GM20000 (cell line): ENCODE measurements at places on chromosomes 4 and X.

GRCh38 chr4:69977582-69977981 is 12.1 kb upstream of the CSN2 start:
- no peak for DNase-seq

DNA sequence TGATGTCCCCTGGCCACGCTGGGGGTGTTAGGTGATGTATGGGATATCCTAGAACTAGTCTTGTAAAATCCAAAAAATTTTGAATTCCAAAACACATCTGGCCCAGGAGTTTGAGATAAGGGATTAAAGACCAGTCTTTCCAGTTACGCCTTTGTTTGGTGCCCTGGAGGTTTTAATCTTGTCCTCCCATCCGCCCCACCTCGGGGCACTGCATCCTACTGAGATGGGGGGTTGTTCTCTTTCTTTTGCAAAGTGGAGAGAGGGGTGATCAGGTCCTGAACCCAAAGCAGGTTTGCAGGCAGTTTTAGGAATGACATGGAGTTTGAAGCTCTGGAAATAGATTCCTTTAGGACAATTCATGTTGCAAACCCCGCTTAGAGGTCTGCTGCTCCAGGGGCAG is 1.8 kb downstream of the SUV39H1 start:
- DNase-seq, result no peak

- no peak for DNase-seq
Observed at GRCh38 chr4:77505275-77505957, 100.2 kb upstream of the CXCL13 start.

GRCh38 chr4:16715482-16715881 is 183.0 kb downstream of the LDB2 start:
- no peak for DNase-seq

- no peak for DNase-seq
Observed at GRCh38 chrX:73940893-73941470, 363.0 kb upstream of the ZCCHC13 start.

GRCh38 chrX:70039758-70040157 is 10.0 kb downstream of the AWAT2 start:
- DNase-seq, result no peak
